Ascending aorta (tissue), 2 donors: ENCODE measurements at places on chromosomes 7 and 10.

GRCh38 chr7:15582773-15583172 lies 21.0 kb upstream of the AGMO start:
- no peak for DNase-seq

DNA sequence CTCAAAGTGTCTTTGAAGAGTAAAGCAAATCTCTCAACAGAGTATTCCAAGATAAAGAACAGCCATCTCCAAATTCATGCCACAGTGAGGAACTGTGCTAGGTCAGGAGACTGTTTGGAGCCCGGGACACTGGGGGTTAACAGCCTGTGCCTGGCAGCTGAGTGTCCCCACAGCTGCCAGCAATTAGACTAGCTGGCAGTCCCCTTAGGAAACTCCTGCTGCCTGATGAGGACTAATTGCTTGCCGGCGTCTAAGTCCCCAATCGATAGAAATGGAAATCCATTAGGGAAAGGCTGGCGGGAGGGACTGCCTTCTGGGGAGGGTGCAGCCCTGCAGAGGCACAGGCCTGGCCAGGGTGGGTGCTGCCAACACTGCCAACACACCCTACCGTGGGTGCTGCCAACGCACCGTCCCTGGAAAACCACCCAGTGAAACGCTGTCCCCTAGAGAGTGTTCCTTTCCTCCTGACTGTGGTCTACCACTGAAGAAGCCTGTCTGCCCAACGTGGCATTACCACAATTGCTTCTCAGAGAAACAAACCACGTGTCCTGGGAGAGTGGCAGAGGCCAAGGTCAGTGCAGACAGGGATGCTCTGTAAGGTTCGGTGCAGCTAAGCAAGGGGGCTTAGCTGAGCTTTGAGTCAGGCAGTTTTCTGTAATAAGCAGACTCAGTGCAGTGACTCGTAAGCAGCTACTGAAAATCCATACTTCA lies 60.8 kb downstream of the XRCC2 start:
- no peak for DNase-seq

GRCh38 chr10:106312087-106312486 lies 852.4 kb downstream of the SORCS1 start:
- DNase-seq = no peak

- no peak for DNase-seq
Measured at GRCh38 chr10:99654390-99655175, 4.7 kb upstream of the ENTPD7 start.

DNA sequence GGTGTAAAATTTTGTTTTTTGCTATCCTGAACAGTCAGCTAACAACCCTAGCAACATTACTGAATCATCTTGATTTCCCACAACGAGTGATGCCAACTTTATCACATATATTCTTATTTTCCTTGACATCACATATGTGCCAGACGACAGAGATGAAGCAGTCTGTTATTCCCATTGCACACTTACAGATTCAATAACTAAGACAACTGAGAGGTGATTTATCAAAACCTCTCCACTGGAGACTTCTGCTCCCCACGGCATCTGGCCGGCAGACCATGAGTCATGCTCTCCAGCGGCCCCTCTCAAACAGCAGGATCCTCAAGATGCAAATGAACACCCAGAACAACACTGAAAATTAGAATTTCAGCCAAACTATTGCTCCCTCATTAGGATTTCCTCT lies 57.1 kb downstream of the AMPH start:
- no peak for DNase-seq

DNA sequence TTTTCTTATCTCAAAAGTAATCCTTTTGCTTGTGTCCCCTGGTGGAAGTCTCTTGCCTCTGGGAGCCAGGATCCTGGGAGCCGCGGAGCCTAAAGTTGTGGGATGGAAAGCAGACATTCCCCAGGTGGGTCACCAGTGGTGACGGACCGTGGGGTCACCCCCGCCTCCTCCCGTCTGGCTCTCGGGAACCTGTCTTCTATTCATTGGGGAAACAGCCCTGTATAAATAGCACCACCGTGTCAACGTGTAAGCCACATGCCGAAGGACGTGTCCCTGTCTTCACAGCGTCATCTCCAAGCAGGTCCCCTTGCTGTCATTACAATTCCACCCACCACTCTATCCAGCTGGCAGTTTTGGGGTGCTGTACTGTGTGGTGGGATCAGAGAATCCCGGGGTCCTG lies 87.5 kb downstream of the ELFN1 start:
- no peak for DNase-seq
